ENCODE measurements at places on chromosomes 3 and 15.

DNA sequence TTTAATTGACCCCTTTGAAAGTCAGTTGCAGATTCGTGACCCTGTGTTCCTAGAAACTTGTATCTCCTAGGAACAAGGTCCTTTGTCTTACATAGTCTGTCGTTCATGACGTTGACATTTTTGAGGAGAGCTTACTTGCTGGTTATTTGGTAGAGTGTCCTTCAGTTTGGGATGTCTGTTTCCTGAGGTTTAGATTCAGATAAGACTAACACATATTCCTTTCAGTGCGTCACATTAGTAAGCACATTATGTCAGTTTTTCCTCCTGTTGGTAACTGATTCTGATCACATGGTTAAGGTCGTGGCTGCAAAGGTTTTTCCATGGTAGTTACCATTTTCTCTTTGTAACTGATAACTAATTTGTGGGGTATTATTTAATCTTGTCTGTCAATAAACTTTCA is 80.8 kb downstream of the PCCB start:
- DNase-seq: no peak

DNA sequence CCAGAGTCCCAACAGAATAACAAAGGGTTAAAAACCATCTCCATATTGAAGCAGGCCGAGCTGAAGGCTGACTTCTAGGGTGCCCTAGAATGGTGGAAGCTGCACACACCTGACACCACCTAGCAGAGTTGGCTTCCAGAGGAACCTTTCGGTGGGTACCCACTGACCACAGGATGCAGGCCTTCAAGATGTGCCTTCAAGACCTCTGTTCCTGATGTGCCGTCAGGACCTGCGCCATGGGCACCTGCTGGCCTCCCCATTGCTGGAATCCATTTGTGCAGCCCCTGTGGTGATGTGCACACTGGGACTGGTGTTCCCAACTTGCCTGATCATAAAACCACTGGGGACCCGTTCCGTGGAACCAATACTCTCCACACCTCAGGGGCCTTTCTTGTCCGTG is 35.7 kb upstream of the RPL32 start:
- no peak for DNase-seq

- DNase-seq: peak; percentile 23
Measured at GRCh38 chr3:170907637-170908234, 701 bp downstream of the EIF5A2 start.

- DNase-seq: no peak
Measured at GRCh38 chr3:71208211-71209095, 375.1 kb downstream of the FOXP1 start.

- no peak for DNase-seq
Measured at GRCh38 chr15:29225534-29226234, 43.9 kb downstream of the NSMCE3 start.

DNA sequence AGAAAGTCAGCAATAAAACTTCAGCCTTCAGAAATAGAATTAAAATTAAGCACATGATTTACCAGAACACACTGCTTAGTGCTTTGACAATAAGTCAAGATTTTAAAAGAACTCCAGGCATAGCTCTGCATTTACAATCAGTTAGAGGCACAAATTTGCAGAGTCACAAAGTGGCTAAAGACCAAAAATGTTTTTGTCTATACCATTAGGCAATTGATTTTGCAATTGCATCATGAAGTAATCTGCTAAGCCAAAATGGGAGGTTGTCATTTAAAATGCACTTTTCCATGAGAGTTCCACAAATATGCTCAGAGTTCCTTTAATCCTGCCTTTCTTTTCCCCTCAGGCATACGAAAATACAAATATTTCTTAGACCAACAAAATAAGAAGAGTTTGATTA is 10.1 kb upstream of the DCP1A start:
- no peak for DNase-seq

- DNase-seq: peak; percentile 4
Measured at GRCh38 chr15:67194171-67195114, 60.0 kb downstream of the AAGAB start.

All from Daoy (cell line).